Upper lobe of left lung (tissue), 6 donors: ENCODE measurements at places on chromosomes 3 and 15.

DNA sequence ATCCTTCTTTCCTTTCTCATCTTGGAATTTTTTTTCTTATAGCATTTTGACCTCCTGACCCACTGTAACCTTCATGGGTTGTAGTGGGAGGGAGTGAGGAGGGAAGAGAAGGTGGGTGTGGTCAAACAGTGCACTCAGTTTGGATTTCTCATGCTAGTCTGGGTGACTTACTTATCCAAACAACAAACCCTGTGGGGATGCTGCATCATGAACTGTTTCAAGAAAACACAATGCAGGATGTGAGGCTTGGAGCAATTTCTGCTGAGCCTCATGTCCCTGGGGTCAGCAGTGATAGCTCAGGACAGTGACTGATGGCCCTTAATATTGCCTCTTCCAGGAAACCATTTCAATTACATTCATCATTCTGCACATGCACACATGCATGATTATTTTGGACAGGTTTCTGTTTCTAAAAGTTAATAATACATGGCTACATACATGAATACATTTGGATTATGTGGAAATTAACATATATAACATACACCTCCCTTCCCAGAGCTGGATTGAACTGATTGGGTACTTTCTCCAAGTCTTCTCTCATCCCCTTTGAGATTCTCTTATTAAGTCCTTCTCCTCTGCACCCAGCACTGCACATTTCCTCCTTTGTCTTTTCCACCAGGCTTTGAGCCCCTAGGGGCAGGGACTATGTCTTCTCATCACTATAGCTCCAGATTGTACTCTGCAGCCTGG lies 61.2 kb downstream of the ADAMTSL3 start:
- H3K27me3 ChIP-seq, result no peaks in the 10 kb centered on the region
- no peak overlapping the region for H3K27ac ChIP-seq
- no peaks in the 10 kb centered on the region for H3K4me1 ChIP-seq
- no peaks in the 10 kb centered on the region for H3K36me3 ChIP-seq
- DNase-seq, result no peak
- H3K4me3 ChIP-seq, result no peak overlapping the region

- peak overlapping the region; percentile 12 for H3K27ac ChIP-seq
- no peak overlapping the region for H3K4me3 ChIP-seq
- DNase-seq, result no peak
- H3K36me3 ChIP-seq, result peaks cover 75% of the 10 kb centered on the region
- no peaks in the 10 kb centered on the region for H3K27me3 ChIP-seq
Observed at GRCh38 chr3:123642182-123642956, 57.5 kb upstream of the HACD2 start.

DNA sequence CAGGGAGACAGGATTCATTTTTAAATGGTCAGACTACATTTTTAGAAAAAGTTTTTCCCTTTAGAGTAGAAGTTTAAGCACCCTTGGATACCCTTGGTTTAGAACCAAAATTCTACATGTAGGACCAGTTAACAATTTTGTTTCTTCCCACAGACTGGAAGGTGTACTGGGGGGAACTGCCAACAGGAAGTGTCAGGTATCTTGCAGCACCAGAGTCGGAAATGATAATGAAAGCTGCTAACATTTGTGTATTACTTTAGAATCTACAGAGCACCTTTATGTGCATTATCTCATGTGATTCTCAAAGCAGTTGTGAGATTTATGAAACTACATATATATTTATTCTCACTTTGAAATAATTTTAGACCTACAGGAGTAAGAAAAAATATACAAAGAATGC lies 21.5 kb downstream of the SPRED1 start:
- H3K4me3 ChIP-seq, result no peak overlapping the region
- no peaks in the 10 kb centered on the region for H3K27me3 ChIP-seq
- H3K4me1 ChIP-seq, result peaks cover 16% of the 10 kb centered on the region
- H3K27ac ChIP-seq, result no peak overlapping the region

DNA sequence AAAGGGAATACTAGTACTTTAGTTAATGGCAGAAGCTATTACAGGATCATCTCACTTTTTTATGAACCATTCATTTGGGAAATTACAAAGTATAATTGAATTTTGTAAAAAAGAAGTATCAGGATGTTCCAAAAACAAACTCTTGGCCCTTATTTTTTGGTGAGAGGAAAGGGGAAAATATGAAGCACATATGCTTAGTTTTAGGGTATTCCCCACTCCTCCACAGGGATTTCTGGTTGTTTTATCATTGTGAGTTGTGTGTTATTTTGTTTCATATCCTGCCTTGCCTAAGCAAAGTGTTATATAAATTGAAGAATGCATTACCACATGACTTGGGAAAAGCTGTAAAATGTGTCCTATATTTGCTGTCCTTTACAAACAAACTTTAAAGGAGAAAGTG lies 227.0 kb downstream of the FMN1 start:
- H3K27ac ChIP-seq, result no peak overlapping the region
- H3K27me3 ChIP-seq, result no peaks in the 10 kb centered on the region
- no peak overlapping the region for H3K4me3 ChIP-seq
- H3K36me3 ChIP-seq, result no peaks in the 10 kb centered on the region
- DNase-seq, result no peak

DNA sequence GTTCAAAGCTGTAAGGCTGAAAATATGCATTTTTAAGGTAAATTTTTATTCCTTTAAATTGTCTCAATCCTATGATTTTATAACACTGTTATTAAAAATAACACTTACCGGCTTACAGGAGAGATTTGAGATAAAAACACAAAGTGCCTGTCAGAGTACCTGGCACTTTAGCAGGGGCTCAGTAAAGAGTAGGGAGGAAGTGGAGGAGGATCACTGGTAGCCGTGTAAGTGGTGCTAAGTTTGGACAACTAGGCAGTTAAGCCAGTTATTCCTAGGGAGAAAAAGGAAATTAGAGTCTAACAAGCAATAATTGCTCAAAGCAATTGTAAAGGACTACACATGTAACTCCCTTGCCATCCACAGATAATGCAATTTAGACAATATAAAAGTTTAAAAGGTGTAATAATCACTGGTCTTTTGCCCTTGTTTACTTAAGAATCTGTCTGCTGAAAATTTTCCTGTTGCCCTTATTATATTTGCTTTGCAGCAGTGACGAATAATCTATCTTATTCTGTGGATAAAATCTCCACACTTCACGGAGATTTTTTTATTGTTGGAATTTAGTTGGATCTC lies 204.8 kb downstream of the CDIN1 start:
- no peaks in the 10 kb centered on the region for H3K4me1 ChIP-seq
- H3K36me3 ChIP-seq, result no peaks in the 10 kb centered on the region
- no peak overlapping the region for H3K4me3 ChIP-seq
- DNase-seq, result no peak
- no peaks in the 10 kb centered on the region for H3K27me3 ChIP-seq
- no peak overlapping the region for H3K27ac ChIP-seq

DNA sequence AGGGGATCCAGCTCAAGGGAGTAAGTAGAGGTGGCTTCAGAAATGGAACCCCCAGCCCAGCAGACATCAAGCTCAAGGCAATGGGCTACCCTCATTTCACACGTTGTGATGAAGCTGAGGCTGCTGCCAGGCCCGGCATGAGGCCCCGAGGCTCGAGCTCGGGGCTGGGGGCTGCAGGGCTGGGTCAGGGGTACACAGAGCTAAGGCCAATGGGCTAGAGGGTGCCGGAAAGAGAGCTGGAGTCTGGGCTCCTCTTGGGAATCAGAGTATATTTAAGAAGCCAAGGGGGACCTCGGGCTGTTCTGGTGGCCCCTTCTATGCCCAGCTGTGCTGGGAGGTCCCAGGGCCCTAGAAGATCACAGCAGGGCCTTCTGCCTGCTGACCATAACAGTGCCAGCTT lies 7.4 kb downstream of the PRSS50 start:
- H3K4me3 ChIP-seq, result no peak overlapping the region
- no peak for DNase-seq
- no peak overlapping the region for H3K27ac ChIP-seq
- H3K36me3 ChIP-seq, result no peaks in the 10 kb centered on the region

DNA sequence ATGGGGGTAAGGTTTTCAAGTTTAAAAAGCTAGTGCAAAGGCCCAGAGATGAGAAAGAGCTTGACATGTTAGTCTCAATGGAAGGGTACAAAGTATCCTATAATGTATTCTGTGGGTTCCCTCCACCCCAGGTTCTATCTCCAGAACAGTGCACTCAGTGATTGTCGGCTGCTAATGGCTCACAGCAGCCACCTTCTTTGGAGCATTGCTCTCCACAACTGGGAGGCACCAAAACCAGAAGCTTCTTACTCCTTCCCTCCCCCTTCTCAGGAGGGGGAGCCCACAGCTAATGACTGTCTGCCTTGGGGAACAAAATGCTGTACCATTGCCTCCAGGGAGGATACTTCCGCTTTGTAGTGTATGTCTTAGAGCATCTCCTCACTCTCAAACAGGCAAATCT lies 439.4 kb upstream of the RBMS3 start:
- no peak overlapping the region for H3K4me3 ChIP-seq
- no peaks in the 10 kb centered on the region for H3K27me3 ChIP-seq
- H3K27ac ChIP-seq, result no peak overlapping the region
- H3K36me3 ChIP-seq, result no peaks in the 10 kb centered on the region
- DNase-seq, result no peak
- no peaks in the 10 kb centered on the region for H3K4me1 ChIP-seq

DNA sequence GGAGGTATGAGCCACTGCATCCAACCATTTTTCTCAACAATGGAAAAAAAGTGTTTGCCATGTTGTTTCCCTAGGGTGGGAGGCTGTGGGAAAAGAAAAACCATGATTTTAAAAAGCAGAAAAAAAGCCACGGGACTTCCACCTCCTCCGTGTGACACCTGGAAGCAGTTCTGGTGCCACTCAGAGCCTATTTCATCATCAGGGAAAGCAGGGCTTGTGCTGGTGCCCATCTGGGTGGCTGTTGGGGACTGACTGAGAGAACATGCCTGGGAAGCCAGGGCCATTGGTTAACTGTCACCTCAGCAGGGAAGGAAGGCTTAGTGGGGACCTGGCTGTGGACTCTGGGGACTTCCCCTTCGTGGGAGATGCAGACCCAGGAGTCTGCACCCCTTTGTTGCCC lies 7.3 kb downstream of the RNU5B-1 start:
- no peaks in the 10 kb centered on the region for H3K36me3 ChIP-seq
- no peaks in the 10 kb centered on the region for H3K27me3 ChIP-seq
- no peak for DNase-seq

- no peak overlapping the region for H3K4me3 ChIP-seq
- H3K27ac ChIP-seq, result no peak overlapping the region
- no peak for DNase-seq
- H3K4me1 ChIP-seq, result no peaks in the 10 kb centered on the region
Observed at GRCh38 chr15:34616613-34617012, 33.2 kb upstream of the GOLGA8B start.

- no peaks in the 10 kb centered on the region for H3K4me1 ChIP-seq
- H3K4me3 ChIP-seq, result no peak overlapping the region
- H3K27me3 ChIP-seq, result no peaks in the 10 kb centered on the region
- DNase-seq, result no peak
- H3K27ac ChIP-seq, result no peak overlapping the region
Observed at GRCh38 chr15:45346381-45346780, 32.0 kb downstream of the GATM start.

- DNase-seq, result no peak
- no peaks in the 10 kb centered on the region for H3K27me3 ChIP-seq
- H3K27ac ChIP-seq, result no peak overlapping the region
- H3K4me1 ChIP-seq, result no peaks in the 10 kb centered on the region
- H3K36me3 ChIP-seq, result no peaks in the 10 kb centered on the region
- H3K4me3 ChIP-seq, result no peak overlapping the region
Observed at GRCh38 chr3:120536642-120537041, 59.5 kb upstream of the NDUFB4 start.

- no peak overlapping the region for H3K27ac ChIP-seq
- peaks cover 66% of the 10 kb centered on the region for H3K4me1 ChIP-seq
- no peak overlapping the region for H3K4me3 ChIP-seq
- no peaks in the 10 kb centered on the region for H3K27me3 ChIP-seq
- peaks cover 51% of the 10 kb centered on the region for H3K36me3 ChIP-seq
Observed at GRCh38 chr3:197953881-197954280, 3.9 kb downstream of the RPL35A start.

GRCh38 chr3:10223676-10224639 lies 24.3 kb upstream of the TATDN2 start:
- peaks cover 10% of the 10 kb centered on the region for H3K36me3 ChIP-seq
- no peak overlapping the region for H3K4me3 ChIP-seq
- peaks cover 29% of the 10 kb centered on the region for H3K4me1 ChIP-seq

DNA sequence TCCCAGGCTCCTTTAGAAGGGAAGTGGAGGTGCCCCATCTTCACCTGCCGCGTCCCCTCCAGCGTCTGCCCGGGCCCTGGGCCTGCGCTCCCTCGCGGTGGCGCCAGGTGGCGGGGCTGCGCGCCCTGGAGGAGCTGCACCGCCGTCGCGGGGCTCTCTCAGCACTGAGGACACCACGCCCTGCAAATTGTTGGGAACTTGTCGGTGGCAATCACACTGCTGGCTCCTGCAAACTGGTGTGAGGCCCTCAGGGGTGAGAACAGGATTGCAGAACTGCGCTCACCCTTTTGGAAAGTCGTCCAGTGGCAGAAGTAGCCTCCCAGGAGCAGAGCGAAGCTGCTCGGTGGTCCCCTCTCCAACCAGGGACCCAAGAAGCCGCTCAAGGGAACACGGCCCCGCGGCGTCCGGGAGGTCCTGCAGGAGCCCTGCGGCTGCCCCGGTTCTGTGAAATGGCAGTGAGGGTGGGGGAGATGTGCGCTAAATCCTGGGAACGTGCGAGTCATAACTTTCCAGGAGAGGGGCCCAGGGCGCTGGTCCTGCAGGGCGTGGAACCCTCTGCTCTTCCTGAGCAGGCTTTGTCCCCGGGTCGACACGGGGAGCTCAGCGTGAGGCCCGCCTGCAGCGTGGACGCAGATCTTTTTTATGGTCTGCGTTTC lies 995 bp upstream of the LRRK1 start:
- peak overlapping the region; percentile 73 for H3K27ac ChIP-seq
- peak; percentile 92 for DNase-seq
- peak overlapping the region; percentile 20 for H3K4me3 ChIP-seq
- H3K27me3 ChIP-seq, result no peaks in the 10 kb centered on the region
- H3K36me3 ChIP-seq, result no peaks in the 10 kb centered on the region

GRCh38 chr15:77688693-77689092 lies 56.0 kb upstream of the LINGO1 start:
- no peaks in the 10 kb centered on the region for H3K4me1 ChIP-seq
- H3K36me3 ChIP-seq, result no peaks in the 10 kb centered on the region
- H3K27ac ChIP-seq, result no peak overlapping the region
- no peak for DNase-seq
- H3K27me3 ChIP-seq, result no peaks in the 10 kb centered on the region

GRCh38 chr15:38701149-38701548 lies 136.5 kb upstream of the RASGRP1 start:
- no peaks in the 10 kb centered on the region for H3K27me3 ChIP-seq
- no peaks in the 10 kb centered on the region for H3K36me3 ChIP-seq
- DNase-seq, result no peak
- no peak overlapping the region for H3K4me3 ChIP-seq
- H3K4me1 ChIP-seq, result no peaks in the 10 kb centered on the region

GRCh38 chr15:72796515-72797337 lies 13.2 kb upstream of the ADPGK start:
- H3K27ac ChIP-seq, result no peak overlapping the region
- peaks cover 20% of the 10 kb centered on the region for H3K4me1 ChIP-seq
- peak overlapping the region; percentile 58 for H3K4me3 ChIP-seq
- DNase-seq, result peak; percentile 72
